ENCODE measurements at places on chromosomes 6 and 20. TPM values are rescaled to one million over a fixed set of nuclear protein-coding genes. Genes with fewer than 3 reads are reported as not detected.

LINC00237 gene
- total RNA-seq: not detected

MYBL2 gene
- total RNA-seq: 0.94 TPM

ARMH2 gene
- not detected for total RNA-seq

MUC21 gene
- total RNA-seq: not detected

BACH2 gene
- total RNA-seq: 11.6 TPM

GGTLC1 gene
- total RNA-seq: not detected

ZNF318 gene
- 21.3 TPM for total RNA-seq

AIF1 gene
- 68.3 TPM for total RNA-seq

HAO1 gene
- not detected for total RNA-seq

MED20 gene
- 11.7 TPM for total RNA-seq

DNA sequence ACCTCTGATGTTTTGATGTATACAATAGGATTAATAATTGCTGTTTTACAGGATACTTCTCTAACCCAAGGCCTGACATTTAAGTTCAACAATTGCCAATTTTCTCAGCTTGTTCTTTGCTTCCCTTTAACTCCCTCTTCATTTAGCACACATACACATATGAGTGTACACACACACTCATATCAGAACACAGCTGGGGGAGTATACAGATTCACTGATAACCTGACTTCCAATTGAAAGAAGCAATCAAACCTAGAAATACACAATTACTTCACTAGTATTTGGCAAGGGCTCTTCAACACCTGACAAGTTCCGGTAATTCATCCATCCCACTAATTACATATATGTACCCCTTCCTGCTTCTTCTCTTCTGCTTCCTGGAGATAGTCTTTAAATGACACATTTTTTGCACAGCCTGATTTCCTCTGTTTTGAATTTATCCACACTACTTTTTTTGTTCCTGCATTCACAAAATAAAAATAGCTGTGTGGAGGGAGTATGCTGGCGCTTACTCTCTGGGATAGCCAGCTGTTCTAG, 11.2 kb downstream of the UST start:
- no peak for DNase-seq

DNA sequence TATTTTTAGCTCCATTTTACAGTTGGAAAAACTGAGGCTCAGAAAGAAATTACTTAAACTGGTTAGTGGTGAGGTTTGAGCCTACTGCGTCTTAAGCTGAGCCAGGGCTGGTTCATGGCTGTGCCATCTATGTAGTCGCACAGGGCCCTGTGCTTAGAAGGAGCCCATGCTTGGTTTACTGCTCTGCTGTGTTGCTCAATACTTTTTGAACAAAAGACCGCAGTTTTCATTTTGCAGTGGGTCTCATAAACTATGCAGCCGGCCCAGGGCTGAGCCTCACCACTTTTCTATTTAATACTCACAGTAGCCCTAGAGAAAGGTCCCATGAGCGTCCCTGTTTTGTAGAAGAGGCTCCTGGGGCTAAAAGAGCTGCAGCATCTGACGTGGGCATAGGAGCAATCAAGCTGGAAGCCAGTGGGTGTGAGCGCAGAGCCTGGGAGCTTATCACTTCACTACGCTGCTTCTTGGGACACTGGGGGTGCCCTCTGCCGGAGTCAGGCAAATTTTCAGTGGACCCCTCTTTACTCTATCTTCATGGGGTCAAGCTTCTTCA, 501 bp downstream of the SIRPB2 start:
- no peak for DNase-seq

- DNase-seq: no peak
These were observed 41.7 kb upstream of the AIG1 start for GRCh38 chr6:143018955-143019354.

DNA sequence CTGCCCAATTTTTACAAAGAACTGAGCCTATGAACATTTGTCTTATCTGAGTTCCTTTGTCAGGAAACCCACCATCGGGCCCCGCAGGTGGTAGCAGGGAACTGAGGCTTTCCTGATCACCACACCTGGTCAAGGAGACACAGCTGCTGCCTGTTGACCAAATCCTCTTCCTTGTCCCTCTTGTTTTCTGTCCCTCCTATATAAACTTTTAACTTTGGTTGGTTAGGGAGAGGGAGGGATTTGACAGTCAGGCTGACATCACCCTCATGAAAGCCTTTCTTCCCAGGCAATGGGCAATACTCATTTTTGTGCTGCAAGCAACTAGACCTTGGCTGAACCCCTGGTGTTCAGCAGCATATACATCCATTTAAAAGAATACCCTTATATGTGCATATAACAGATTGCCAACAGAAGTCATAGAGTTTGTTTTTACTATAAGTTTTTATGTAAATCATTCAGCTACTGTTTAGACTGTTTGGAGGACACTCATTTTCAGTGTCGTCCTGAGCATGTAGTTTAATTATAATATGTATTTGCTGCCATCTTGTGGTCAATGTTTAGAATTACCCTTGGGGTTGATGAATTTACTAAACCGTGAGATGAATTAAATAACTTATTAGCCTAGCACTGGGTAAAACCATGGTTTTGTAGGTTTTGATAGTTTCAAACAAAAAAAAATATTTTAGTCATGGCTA, 17.0 kb downstream of the CRISP1 start:
- DNase-seq: no peak

DNA sequence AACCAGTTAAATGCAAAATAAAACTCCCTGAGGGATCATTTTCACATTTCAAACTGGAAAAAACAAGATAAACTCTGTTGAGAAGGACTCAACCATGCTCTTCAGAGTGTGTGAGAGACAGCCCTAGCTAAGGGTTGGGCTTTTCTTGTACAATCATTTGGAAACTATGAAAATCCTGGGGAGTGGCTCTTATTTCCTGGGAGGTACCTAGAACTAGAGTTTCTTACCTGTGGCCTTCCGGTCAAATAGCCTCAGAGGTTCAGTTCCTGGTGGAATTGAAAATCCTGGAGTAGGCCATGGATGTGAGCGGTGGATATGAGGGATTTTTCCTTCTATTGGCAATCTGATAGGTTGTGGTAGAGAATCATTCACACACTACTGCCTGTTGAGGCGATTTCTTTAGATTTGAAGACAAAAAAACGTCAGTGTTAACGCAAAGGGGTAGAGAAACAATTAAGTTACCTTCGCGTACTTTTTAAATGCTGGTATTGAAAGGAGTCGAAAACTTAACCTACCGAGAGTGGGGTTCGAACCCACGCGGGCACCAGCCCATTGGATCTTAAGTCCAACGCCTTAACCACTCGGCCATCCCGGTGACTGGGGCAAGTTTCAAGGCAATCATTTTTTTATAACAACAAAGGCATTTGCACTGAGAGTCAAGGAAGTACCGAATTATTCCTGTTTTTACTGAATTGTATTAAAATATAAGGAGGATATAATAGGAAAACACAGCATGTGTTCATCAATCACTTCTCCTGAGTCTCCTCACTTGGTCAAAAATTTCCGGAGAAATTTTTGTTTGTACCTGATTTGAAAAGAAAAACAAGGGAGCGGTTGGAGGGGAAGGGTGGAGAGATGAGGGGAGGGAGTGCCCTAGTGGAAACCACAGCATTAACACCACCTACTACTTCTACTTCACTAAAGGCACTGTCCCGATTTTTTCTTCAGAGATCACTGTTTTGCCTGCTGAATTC, 191.3 kb downstream of the OR2B2 start:
- DNase-seq: no peak

DNA sequence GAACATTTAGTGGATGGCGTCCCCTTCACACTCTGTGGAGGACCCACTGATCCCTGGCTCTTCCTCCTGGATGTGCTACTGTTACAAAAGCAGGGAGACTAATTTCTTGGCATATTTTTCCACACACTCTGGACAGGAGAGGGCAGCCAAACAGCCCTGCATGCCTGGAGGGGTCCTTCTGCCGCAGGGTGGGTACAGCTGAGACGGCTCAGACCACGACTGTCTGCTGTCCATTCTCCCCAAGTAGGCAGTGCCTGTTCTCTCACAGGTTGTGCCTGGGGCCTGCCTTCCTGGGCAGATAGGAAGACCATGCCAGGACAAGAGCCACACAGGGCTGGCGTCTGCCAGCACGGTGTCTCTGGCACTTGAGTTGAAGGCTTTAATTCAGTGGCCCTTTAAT, 260.1 kb downstream of the FOXC1 start:
- no peak for DNase-seq

GRCh38 chr20:32010666-32011065, 428 bp downstream of the CCM2L start:
- DNase-seq: no peak

DNA sequence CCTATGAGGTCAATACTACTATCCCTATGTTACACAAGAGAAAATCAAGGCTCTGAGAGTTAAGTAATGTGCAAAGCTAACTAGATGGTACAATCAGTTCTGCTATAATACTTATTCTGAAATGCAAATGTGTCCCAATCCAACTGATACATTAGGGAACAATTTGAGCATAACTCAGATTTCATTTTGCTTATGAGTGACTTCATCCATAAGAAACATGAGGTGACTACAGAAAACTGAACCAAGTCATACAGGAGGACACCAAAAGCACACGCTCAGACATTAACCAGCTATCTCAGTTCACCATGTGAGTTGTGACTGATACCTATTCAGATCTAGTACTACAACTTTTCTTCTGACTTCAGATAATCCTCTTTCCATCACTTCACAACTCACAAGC, 179.9 kb upstream of the RUNX2 start:
- no peak for DNase-seq

GRCh38 chr6:5541751-5542432, 280.6 kb downstream of the FARS2 start:
- DNase-seq: no peak

GRCh38 chr20:45963059-45964005, 8.7 kb downstream of the ZNF335 start:
- peak; percentile 71 for DNase-seq

- peak; percentile 89 for DNase-seq
These were observed 303 bp downstream of the ILRUN start for GRCh38 chr6:34696189-34696738.

DNA sequence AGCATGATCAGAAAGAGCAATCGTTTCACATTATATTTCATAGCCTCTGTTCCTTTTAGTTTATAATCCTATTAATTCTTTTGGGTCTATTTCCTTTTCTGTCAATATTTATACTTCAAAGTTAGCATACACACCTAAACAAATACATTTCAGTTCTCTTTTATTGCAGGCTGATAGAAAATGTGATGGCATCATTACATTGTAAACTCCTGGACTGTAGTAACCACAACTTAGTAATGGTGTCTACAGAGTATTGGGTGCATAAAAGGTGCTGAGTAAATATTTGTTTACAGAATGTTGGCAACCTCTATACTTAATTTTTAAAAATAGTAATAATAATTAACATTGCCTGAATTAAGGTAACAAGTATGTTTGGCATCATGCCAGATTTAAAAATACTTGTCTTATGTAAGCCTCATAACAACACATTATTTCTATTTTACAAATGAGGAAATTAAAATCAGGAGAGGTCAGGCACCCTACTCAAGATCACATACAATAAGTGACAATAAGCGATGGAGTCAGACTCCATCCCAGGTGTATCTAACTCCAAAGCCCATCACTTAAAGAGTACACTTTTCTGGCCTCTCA, 195.0 kb downstream of the UBE3D start:
- no peak for DNase-seq

- no peak for DNase-seq
These were observed 343.8 kb upstream of the MMS22L start for GRCh38 chr6:97626671-97627441.

DNA sequence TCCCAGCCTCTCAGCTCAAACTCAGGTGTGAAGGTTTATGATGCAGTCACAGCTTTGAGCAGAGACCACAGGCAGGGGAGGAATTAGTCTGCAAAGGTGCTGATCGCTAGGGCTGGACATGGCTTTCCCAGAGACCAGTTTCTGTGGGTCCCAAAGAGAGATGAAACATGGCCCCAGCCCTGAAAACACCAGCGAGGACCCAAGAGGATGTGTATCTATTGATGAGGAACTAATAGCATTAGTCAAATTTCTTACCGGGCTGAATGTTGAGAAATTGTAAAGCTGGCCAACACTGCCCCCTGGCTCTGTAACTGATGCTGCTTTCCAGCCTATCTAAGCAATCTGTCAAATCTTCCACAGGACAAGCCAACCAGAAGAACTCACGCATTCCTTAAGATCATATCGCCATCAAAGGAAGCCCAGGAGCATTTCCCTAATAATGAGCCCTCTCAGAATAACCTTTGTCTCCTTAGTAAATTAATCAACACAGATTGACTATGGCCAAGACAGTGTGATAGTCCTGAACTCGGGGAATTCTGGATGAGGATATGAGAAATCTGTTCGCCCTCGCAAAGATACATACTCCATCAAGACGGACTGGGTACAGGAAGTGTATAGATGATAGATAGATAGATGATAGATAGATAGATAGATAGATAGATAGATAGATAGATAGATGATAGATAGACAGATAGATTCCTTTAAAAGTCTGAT, 7.8 kb upstream of the ACSS1 start:
- peak; percentile 68 for DNase-seq

GRCh38 chr6:131976545-131977061, 25.4 kb upstream of the CCN2 start:
- no peak for DNase-seq

DNA sequence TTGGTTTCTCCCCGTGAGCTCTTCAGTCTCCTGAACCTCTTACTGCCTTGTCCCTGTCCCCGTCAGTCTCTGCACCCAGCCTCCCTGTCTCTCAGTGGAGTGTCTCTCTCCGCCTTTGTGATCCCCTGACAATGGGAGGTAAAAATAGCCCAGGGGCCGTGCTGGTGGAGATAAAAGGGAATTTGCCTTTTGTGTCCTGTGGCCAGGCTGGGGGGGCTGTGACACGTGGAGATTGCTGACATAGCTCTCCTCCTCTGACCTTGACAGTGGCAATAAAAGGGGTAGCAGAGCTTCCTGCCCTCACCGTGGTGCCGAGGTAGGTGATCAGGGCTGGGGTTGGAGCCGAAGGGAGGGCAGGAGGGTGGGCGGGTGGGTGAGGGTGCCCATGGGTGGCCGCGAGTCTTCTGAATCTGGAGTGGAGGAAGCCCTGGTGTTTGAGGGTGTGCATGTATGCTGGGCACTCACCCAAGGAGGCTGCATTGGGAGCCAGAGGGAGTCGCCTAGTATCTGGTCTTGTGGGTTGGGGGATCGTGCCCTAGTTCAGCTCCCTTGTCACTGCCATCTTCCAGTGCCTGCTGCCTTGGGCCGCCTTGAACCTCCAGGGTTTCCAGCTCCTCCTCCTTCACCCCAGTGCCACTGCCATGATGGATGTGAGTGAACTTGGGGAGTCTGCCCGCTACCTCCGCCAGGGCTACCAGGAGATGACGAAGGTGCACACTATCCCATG, 21.9 kb downstream of the MYH7B start:
- DNase-seq: peak; percentile 39

DNA sequence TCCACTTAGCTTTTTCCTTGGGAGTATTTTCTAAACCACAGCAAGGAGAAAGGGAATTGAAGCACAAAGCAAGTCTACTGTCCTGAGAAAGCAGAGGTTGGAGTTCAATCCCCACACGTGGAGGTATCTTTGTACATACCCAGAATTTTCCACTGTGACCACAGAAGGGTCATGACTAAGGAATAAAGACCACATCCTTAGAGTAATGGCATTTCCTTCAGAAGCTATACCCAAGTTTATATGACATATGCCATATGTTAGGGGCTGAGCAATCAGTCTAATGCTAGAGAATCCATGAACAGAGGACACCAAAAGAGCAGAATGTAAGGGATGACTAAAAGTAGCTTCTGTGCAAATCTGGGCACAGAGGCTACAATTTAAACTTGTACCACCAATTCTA, 46.4 kb downstream of the ATG5 start:
- DNase-seq: no peak

GRCh38 chr6:7000825-7001777, 106.7 kb upstream of the RREB1 start:
- no peak for DNase-seq

All from aorta (tissue), 5 donors.